ENCODE measurements at places on chromosomes 1 and 21.
A peak's percentile ranks its signal among the peaks of the same experiment; 100 is the strongest.

- H3K4me3 ChIP-seq: no peak overlapping the region
- no peaks in the 10 kb centered on the region for H3K27me3 ChIP-seq
- DNase-seq: no peak
- H3K27ac ChIP-seq: no peak overlapping the region
Observed at GRCh38 chr1:177281901-177282300, 111.1 kb downstream of the BRINP2 start.

DNA sequence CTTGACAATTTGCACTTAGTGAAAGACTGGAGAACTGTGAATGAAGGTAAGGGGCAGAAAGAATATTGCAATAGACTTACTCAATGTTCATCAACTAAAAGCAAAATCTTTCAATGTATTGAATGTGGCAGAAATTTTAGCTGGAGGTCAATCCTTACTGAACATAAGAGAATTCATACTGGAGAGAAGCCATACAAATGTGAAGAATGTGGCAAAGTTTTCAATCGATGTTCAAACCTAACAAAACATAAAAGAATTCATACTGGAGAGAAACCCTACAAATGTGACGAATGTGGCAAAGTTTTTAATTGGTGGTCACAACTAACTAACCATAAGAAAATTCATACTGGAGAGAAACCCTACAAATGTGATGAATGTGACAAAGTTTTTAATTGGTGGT lies 80.7 kb downstream of the JMJD4 start:
- H3K4me1 ChIP-seq: no peaks in the 10 kb centered on the region
- peaks cover 94% of the 10 kb centered on the region for H3K36me3 ChIP-seq
- peaks cover 11% of the 10 kb centered on the region for H3K27me3 ChIP-seq
- H3K27ac ChIP-seq: no peak overlapping the region
- no peak for DNase-seq
- no peak overlapping the region for H3K4me3 ChIP-seq

- H3K27me3 ChIP-seq: no peaks in the 10 kb centered on the region
- H3K27ac ChIP-seq: no peak overlapping the region
- H3K4me3 ChIP-seq: no peak overlapping the region
- no peak for DNase-seq
- peaks cover 2% of the 10 kb centered on the region for H3K4me1 ChIP-seq
- peaks cover 3% of the 10 kb centered on the region for H3K36me3 ChIP-seq
Observed at GRCh38 chr1:48415050-48415449, 57.0 kb downstream of the SPATA6 start.

- no peaks in the 10 kb centered on the region for H3K27me3 ChIP-seq
- H3K4me3 ChIP-seq: no peak overlapping the region
- no peak overlapping the region for H3K27ac ChIP-seq
Observed at GRCh38 chr1:183598386-183598785, 8.1 kb upstream of the NCF2 start.

- H3K36me3 ChIP-seq: no peaks in the 10 kb centered on the region
- H3K27ac ChIP-seq: no peak overlapping the region
- peaks cover 23% of the 10 kb centered on the region for H3K4me1 ChIP-seq
Observed at GRCh38 chr1:2044510-2045319, 5.5 kb upstream of the PRKCZ start.

- DNase-seq: no peak
- H3K4me1 ChIP-seq: no peaks in the 10 kb centered on the region
- H3K4me3 ChIP-seq: no peak overlapping the region
- H3K36me3 ChIP-seq: no peaks in the 10 kb centered on the region
- H3K27me3 ChIP-seq: no peaks in the 10 kb centered on the region
Observed at GRCh38 chr21:15079269-15079668, 14.5 kb upstream of the NRIP1 start.

- no peak for DNase-seq
- H3K27ac ChIP-seq: no peak overlapping the region
- peaks cover 77% of the 10 kb centered on the region for H3K36me3 ChIP-seq
Observed at GRCh38 chr1:236576004-236576403, 28.3 kb downstream of the HEATR1 start.

GRCh38 chr1:235229868-235230267 lies 68.8 kb upstream of the RBM34 start:
- H3K4me3 ChIP-seq: no peak overlapping the region
- 0 out of 2 replicates have a peak, but pooled peaks cover 4% of the 10 kb centered on the region for H3K4me1 ChIP-seq
- DNase-seq: no peak
- H3K27ac ChIP-seq: no peak overlapping the region

DNA sequence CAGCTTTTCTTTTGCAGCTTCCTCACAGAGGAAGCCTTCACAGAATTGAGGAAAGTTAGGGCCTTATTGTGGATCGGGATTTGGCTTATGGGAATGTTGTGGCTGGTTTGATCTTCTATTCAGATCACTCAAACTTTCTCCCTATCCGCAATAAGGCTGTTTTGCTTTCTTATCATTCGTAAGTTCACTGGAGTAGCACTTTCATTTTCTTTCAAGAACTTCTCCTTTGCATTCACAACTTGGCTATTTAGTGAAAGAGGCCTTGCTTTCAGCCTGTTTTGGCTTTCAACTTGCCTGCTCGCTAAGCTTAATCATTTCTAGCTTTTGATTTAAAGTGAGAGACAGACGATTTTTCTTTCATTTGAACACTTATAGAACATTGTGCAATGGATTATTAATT lies 181.9 kb upstream of the B3GALT2 start:
- no peak for DNase-seq
- no peaks in the 10 kb centered on the region for H3K36me3 ChIP-seq
- H3K4me3 ChIP-seq: no peak overlapping the region
- H3K4me1 ChIP-seq: no peaks in the 10 kb centered on the region
- no peaks in the 10 kb centered on the region for H3K27me3 ChIP-seq

GRCh38 chr1:181783208-181783607 lies 278.3 kb downstream of the ZNF648 start:
- peaks cover 20% of the 10 kb centered on the region for H3K4me1 ChIP-seq
- no peak for DNase-seq
- peak overlapping the region; percentile 57 for H3K27ac ChIP-seq

DNA sequence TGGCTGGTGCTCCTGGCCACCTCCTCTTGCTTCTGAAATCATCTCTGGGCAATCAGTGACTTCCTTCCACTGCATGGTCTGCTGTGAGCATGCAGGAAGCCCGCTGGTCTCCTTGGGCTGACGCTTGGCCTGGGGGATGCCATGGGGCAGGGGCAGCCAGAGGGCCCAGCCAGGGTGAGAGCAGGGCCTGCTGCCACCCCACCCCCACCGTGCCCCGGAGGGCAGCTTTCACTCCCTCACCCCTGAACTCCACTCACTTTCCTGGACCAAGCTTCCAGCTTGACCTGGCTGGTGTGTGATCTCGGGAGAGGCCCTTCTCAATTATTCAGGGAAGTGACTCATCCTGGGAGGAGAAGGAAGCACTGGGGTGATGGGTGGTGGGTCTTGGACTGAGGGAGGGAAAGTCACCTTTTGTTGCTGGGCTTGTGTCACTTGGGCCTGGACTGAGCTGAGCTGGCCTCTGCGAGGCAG lies 270.2 kb upstream of the CSF3R start:
- no peak overlapping the region for H3K4me3 ChIP-seq
- no peaks in the 10 kb centered on the region for H3K36me3 ChIP-seq
- H3K4me1 ChIP-seq: peaks cover 15% of the 10 kb centered on the region
- H3K27me3 ChIP-seq: peaks cover 15% of the 10 kb centered on the region

DNA sequence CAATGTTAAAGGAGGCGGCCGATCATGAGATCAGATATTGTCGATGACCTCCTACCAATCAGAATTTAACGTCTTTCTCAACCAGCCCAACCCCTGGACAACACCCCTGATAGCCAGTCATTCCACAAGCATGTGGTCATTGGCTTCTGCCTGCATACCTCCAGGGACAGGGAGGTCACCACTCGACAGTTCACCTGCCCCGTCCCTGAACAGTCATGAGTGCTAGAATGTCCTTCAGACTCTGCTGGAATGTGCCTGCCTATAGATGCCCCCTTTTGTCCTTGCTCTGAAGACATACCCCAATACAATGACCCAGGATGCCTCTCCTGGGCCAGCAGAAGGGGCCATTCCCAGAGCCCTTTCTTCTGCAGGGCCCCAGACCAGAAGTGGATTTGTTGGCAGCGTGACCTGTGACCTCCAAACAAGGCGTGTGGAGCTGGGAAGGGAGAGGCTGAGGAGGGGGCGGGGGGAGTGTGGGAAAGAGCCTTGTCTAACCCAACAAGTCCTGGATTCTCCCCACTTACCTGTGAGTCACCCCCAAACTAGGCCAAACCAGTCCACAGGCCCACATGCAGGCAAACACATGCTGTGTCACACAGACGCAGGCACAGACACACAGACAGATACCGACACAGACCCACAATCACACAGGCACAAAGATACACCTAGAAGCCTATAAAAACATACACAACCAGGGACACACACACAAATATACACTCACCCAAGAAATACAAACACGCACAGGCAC lies 2.2 kb downstream of the CRYBG2 start:
- H3K4me1 ChIP-seq: peaks cover 35% of the 10 kb centered on the region
- no peaks in the 10 kb centered on the region for H3K36me3 ChIP-seq
- H3K27me3 ChIP-seq: no peaks in the 10 kb centered on the region
- H3K4me3 ChIP-seq: no peak overlapping the region
- H3K27ac ChIP-seq: peak overlapping the region; percentile 87
- DNase-seq: no peak

DNA sequence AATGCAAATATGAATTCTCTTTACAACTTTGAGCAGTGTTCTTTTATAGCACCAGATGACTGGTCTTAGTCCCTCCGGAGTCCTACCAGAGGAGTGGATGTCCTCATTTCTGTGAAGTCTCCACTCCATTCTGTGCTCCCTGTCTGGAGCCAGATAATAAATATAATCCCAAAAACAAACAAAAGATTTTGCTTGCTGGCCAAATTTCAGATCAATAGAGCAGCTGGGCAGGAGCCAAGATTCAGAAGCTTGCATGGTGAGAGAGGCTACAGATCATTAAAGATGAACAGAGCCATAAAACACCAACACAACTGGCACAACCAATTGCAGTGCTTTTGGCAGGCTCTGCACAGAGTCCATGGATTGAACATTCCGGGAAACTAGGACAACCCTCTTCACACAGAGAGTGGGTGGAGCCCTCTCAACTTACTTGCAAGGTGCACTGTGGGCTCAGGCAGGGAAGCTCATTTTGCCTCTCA lies 231.5 kb upstream of the SNX7 start:
- no peaks in the 10 kb centered on the region for H3K36me3 ChIP-seq
- no peaks in the 10 kb centered on the region for H3K27me3 ChIP-seq
- 0 out of 2 replicates have a peak, but pooled peaks cover 4% of the 10 kb centered on the region for H3K4me1 ChIP-seq

DNA sequence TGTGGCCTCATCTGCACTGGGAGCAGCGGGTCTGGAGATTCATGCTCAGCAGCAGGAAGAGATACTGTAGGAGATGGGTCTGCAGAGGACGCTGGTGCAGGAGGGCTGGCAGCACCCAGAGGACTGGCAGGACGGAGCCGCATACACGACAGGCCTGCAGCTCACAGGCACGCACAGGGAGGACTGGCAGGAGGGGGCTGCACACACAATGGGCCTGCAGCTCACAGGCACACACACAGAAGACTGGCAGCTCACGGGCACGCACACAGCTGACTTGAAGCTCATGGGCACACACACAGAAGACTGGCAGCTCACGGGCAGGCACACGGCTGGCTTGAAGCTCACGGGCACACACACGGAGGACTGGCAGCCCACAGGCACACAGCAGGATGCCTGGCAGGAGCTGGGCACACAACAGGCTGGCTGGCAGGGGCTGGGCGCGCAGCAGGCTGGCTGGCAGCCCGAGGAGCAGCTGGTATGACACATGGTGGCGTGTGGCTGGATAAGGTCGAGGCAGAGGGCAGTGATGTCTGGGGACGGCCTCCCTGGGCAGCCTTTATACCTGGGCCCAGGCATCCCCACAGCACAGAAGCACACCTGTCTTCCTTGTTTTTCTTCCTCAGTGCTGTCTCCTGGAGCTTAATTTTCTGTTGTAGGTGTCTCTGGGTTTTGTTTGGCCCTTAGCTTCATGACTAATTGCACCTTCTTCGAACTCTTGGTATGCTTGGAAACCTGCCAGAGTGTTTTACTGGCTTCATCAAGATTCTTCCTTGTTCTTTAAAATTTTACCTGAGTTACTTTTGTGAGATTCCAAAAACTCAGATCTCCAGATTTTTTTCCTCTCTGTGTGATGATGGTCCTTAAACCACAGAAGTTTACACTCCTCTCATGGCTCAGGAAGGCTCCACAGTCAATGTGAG lies at the start of gene KRTAP12-2:
Gene KRTAP12-2, minus strand, starts transcription at position 527 of the 920 bp plus-strand sequence. Its CDS starts 41 bp downstream, at position 486.
- peaks cover 38% of the 10 kb centered on the region for H3K36me3 ChIP-seq
- DNase-seq: no peak
- no peak within 1 kb of the TSS for H3K4me3 ChIP-seq
- no peak within 1 kb of the TSS for H3K27ac ChIP-seq
- peaks cover 2% of the 10 kb centered on the region for H3K4me1 ChIP-seq
- H3K27me3 ChIP-seq: peaks cover 2% of the 10 kb centered on the region

GRCh38 chr1:238340989-238341388 lies 450.3 kb upstream of the ZP4 start:
- H3K4me3 ChIP-seq: no peak overlapping the region
- peaks cover 11% of the 10 kb centered on the region for H3K36me3 ChIP-seq
- no peak overlapping the region for H3K27ac ChIP-seq
- H3K27me3 ChIP-seq: no peaks in the 10 kb centered on the region

DNA sequence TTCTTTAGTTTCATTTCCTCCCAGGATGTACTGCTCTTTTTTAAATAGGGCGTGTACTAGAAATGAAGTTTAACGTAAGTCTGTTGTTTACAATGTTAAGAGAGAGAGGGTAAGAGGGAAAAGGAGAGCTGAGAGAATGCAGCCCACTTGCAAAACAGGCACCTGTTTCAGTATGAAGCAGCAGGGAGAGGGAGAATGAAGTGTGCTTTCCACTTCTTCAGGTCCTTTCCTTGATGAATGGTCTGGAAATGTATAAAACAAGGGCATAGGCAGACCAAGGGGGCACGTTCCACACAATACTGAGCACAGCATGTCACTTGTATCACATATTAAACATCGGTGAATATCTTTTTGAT lies 2.0 kb downstream of the KCNA3 start:
- H3K36me3 ChIP-seq: peaks cover 4% of the 10 kb centered on the region
- peaks cover 11% of the 10 kb centered on the region for H3K4me1 ChIP-seq
- no peak overlapping the region for H3K27ac ChIP-seq
- peak overlapping the region; percentile 71 for H3K4me3 ChIP-seq

DNA sequence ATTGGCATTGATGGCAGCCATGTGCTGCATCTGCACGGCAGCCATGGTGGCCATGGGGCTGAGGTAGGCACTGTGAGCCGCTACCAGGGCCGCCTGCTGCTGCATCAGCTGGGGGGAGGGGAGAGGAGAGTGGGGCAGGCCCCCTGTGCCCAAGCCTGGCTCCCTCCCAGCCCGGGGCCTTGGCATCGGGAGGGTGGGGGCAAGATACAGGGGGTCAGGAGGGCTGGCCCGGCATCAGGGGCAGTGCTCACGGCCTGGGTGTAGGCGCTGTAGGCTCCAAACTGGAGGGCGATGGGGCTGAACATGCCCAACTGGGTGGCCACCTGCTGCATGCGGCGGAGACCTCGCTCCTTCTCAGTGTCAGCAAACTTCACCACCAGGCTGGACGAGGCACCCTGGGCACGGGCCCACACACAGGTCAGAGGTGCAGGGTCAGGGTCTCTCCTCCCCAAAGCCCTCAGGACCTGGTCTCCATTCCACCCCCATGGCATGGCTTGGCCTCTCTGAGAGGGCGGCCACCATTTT lies 9.0 kb downstream of the CELF3 start:
- no peaks in the 10 kb centered on the region for H3K36me3 ChIP-seq
- no peak overlapping the region for H3K27ac ChIP-seq
- no peak for DNase-seq
- H3K4me3 ChIP-seq: no peak overlapping the region
- H3K4me1 ChIP-seq: no peaks in the 10 kb centered on the region
